PC-9 (cell line): ENCODE measurements at places on chromosomes 3 and 15. TPM values are rescaled to one million over a fixed set of nuclear protein-coding genes. Genes with fewer than 3 reads are reported as not detected.

C3orf22 gene
- not detected in 2 replicates for total RNA-seq

GRCh38 chr3:141279077-141279967, 47.7 kb downstream of the PXYLP1 start:
- H3K36me3 ChIP-seq = peaks cover 15% of the 10 kb centered on the region; the same call in 1 of the 2 replicates
- H3K4me3 ChIP-seq = no peak overlapping the region
- no peak overlapping the region for H3K27ac ChIP-seq
- DNase-seq = no peak
- H3K4me1 ChIP-seq = peaks cover 44% of the 10 kb centered on the region

- no peak for DNase-seq
- no peaks in the 10 kb centered on the region; the same call in 1 of the 2 replicates for H3K27me3 ChIP-seq
- no peaks in the 10 kb centered on the region for H3K4me1 ChIP-seq
- no peak overlapping the region for H3K4me3 ChIP-seq
Measured at GRCh38 chr3:169748670-169749069, 16.2 kb downstream of the TERC start.

DNA sequence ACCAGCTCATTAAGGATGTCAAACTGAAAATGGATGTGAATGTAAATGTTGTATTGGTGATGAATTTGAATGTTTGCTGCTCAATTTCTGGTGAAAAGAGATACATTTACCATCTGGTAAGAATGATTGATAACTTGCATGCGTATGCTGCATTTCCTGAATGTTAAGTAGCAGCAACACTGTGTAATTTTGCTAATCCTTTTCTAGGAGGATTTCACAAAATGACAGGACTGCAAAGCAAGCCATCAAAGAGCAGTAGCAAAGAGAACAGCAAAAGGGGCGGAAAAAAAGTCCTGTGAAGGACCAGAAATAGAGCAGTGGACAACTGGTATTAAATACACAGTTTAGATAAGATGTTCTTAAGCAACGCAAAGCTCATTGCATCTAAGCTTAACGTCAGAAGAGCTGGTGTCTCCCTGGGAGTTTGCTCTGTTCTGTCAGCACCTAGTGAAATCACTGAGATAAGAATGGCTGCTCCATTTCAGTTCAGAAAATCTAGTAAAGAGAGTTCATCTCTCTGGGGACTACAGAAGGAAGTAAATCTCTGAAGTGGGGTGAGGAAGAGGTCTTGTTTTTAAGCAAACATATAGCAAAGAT, 23.5 kb upstream of the PAQR5 start:
- no peak overlapping the region for H3K4me3 ChIP-seq
- H3K27me3 ChIP-seq = no peaks in the 10 kb centered on the region
- H3K27ac ChIP-seq = no peak overlapping the region

DNA sequence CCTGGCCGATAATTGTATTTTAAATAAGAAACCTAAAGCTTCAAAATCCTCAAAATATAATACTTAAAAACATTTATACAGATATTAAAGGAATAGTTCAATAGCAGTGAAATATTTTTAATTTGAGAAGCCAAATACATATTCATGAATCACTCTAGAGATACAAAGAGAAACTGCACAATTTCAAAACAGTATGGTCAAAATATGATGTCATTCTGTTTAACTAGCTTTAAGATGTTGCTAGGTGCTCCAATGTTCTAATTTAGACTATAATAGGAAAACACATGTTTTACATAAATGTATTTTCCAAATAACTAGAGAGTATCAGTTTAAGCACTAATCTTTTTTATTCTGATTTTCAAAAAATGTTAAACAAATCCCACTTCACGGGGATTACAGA, 10.3 kb upstream of the NRROS start:
- peaks cover 15% of the 10 kb centered on the region for H3K4me1 ChIP-seq
- H3K27me3 ChIP-seq = no peaks in the 10 kb centered on the region
- no peaks in the 10 kb centered on the region for H3K36me3 ChIP-seq
- no peak overlapping the region for H3K27ac ChIP-seq
- no peak overlapping the region for H3K4me3 ChIP-seq
